Nucleus accumbens (tissue), 56 donors: ENCODE measurements at places on chromosomes 3 and 15.

- no peak for DNase-seq
These were observed 33.7 kb upstream of the MTHFS start for GRCh38 chr15:79930516-79930915.

DNA sequence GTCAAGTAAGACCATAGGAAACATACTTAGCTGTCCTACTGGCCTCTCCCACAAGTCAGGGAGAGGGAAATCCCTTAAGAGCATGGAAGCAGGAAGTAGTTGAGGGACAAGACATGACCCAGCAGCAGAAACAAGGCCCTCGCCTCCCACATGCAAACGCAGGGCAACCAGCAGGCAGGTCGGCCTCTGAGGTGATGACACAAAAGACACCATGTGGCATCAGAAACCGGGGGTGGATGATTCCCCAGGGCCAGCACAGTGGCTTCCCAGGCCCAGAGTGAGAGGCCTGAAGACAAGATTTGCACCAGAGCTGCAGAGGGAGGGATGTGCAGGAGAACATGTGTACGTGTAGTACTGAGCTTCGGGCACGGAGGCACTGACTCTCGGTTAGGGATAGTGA is 26.3 kb downstream of the PXYLP1 start:
- DNase-seq = no peak

- no peak for DNase-seq
These were observed 620.2 kb downstream of the RBMS3 start for GRCh38 chr3:29901097-29901496.

GRCh38 chr3:114427285-114428043 is 133.6 kb downstream of the TIGIT start:
- no peak for DNase-seq

GRCh38 chr15:81254916-81255290 is 58.2 kb downstream of the IL16 start:
- no peak for DNase-seq

DNA sequence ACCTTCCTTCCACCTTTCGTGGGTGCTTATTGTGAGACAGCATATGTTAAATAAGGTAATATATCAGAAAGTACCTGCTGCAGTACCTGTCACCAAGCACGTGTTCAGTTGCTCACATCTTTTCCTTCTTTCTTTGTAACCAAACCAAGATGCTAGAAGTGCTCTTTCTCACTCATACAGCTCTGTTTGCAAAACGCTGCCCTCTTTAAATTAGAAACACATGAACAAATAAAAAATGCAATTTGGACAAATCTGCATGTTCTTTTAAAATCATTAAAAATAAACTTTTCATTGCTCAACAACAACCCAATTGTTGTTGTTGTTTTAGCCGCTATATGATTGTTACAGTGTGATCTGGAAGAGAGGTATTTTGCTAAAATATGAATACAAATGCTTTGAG is 193.5 kb upstream of the ZBTB20 start:
- no peak for DNase-seq

DNA sequence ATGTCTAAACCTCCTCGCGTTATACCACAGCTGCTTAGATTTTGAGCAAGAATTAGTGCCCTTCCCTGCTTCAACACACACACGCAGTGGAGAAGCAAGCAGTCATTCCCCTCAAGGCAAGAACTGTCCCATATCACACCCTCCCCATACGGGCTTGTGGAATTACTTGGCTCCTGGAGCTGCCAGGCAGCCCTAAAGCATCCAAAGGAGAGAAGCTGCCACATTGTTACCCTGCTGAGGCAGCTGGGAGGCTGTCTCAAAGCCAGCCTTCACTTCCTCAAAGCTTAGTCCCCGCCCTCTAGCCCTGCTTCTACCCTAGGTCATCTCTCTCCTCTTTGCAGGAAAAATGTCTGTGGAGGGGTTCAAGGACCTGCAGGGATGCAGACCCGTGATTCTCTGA is 153.4 kb downstream of the RORA start:
- no peak for DNase-seq

DNA sequence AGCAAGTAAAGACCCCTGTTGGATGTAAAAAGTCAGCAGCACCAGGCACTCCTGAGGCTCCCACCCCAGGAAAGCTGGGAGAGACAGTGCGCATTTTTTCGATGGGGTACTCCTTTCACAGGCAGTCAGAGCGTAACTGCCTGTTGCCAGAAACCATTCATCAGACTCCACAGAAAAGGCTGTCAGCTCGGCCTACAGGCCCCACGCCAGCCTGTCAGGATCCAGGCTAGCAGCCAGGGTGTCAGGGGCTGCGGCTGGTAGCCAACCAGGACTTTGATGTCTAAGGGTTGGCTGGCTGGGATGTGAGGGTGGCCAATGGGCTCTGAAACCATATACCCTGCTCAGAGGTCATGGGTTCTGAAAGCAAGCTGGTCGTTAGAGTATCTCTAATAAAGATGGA is 164.5 kb downstream of the WNT5A start:
- peak; percentile 14 for DNase-seq

GRCh38 chr3:197613199-197613598 is 57.4 kb upstream of the BDH1 start:
- no peak for DNase-seq

DNA sequence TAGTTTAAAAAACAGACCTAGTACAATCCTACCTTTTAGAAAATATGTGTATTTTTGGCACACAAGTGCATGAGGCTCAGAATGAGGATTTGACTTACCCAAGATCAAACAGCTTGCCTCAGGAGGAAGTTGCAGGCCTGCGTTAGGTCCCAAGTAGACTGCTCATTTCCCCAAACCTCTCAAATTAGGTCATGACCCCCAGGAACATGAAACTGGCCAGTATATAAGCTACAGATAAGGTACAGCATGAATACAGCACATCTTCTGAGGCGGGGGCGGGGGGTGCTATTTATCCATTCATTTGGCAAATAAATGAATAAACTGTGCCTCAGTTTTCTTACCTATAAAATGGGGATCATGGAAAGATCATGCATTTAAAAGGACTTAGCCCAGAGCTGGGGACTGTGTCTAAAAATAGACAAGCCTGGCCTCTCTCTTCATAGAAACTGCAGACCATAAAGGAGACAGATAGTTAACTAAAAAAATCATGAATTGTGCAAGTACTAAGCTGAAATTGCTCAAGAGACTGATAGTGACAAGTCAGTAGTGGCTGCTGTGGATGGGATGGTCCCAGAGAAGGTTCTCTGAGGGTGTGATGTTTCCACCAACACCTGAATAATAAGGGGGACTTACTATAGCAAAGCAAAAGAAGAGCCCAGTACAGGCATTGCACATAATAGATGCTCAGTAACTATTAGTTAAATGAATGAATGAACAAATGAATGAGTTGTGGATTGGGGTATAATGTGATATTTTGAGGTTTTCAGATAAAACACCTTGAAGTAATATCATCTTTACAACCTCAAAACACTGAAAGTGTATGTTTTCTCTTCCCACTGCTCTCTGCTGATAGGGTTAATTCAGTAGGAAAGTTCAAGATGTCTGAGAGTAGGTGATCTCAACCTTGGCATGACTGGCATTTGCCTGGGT is 258.5 kb upstream of the PROK2 start:
- no peak for DNase-seq

GRCh38 chr3:54366839-54367238 is 244.5 kb downstream of the CACNA2D3 start:
- no peak for DNase-seq

DNA sequence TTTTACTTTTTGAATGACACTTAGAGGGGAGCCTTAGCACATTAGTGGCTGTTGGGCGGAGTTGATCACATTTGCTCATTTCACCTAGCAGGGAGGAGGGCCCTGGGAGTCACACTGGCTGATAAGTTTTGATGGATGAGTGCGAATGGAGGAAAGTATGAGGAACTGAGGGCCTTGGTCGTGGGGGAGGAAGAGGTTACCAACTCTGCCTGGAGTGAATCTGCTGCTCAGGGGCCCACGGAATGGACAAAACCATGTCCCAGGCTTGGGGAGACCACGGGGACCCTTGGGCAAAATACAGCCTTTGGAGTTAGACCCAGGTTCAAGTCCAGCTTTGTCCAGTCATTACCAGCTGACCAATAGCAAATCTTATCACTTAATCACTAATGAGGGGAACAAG is 5.1 kb upstream of the FLNB start:
- no peak for DNase-seq

DNA sequence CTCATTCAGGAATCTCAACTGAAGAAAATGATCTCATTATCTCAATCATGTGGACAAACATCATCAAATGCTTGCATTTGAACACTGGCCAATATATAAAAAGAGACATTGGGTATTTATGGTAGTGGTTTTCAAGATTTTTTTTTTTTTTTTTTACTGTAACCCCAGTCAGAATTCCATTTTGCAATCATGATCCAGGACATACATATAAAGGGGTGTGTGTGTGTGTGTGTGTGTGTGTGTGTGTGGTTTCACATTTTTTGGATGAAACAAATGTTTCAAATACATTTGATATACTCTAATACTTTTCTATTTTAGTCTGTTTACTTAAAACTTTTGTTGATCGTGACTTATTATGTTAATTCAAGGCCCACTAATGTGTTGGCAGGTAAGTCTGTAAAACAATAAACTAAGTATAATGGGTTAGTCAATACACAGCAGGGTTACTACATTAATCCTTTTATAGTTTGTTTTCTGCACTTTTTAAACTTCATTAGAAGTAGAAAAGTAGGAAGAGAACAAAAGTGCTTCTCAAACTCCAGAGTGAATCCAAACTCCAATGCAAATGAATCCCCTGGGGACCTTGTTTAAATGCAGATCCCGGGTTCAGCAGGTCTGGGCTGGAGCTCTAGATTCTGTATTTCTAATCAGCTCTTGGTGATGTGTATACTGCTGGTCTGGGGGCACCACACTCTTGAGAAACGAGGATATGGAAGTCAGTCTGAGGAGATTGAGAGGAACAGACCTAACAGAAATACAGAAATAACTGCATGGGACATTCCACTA is 17.6 kb downstream of the THRB start:
- no peak for DNase-seq

DNA sequence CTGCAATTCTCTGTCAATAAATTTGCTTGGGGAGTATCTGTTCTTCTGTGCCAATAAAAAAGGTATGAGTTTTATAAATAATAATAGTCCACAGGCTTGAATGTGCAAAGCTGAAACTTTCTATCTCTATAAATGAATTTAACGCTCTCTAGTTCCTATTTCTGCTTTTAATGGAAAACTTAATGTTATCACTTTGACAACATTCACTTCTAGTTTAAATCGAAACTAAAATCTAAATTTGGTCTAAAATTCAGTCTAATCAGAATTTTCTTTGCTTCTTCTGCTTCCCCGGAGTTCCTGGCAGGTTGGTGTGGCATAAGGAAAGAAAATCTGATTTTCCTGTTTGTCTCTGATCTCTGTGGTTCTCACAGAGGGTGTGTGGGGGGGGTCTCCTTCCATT is 450.1 kb upstream of the TBL1XR1 start:
- no peak for DNase-seq

DNA sequence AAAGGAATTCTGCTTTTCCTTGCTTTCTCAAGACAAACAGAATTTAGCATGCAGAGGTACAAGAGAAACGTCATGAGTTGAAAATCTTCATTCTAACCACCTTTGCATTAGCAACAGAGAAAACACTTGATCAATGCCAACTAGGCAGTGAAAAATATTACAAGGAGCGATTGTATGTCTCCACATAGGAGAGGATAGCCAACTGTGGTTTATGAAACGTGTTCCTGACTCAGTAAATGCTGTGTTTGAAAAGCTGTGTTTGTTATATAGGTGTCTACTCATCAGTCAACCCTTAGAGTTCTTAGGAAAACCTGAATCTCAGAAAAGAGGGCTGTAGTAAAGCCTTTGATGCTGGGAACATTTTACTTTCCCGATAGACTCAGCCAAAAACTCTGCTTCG is 102.4 kb downstream of the FRMD4B start:
- DNase-seq = no peak

GRCh38 chr3:125001557-125002413 is 54.0 kb downstream of the HEG1 start:
- DNase-seq = no peak

GRCh38 chr3:169295126-169295525 is 368.4 kb downstream of the MECOM start:
- DNase-seq = no peak

DNA sequence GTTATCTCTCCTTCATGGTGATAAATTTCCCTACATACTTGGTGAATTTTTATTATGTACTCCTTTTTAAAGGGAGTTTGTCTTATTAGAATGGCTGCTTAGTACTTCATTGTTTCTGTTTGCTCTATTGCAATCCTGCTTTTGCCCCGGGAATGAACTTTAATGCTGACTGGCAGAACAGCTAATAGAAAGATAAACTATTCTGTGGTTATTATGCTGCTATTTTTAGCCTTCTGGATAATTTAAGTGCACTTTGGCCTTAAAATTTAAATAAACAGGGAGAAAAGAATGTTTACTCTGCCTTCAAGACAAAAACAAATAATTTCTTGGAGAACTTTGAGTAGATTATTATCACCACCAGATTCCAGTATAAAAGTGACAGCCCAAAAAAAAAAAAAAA is 413.8 kb upstream of the CCDC54 start:
- no peak for DNase-seq

GRCh38 chr3:178146406-178146831 is 389.8 kb upstream of the KCNMB2 start:
- DNase-seq = no peak

DNA sequence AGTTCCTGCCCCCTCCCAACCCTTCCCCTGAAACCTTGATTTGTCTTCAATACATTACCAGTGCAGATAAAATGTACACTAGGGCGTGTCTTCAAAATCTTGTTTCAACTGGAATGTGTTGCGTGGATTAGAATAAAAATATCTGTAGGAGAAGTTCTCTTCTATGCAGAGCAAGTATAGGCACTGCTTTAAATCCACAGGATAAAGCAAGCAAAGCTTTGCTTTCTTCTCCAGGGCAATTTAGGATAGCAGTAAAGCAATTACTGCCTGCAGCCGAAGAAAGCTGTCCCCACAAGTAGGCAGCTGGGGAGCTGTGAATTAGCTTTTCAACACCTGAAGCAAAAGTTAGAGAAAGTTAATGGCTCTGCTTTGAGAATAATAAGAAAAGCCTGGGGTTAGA is 329.7 kb upstream of the KCNMB2 start:
- no peak for DNase-seq

GRCh38 chr15:31857194-31857593 is 173.1 kb upstream of the CHRNA7 start:
- no peak for DNase-seq
